ENCODE measurements at places on chromosomes 6 and 20.
A peak's percentile ranks its signal among the peaks of the same experiment; 100 is the strongest.

- DNase-seq, result no peak
Observed at GRCh38 chr6:94862112-94862511, 715.2 kb upstream of the MANEA start.

DNA sequence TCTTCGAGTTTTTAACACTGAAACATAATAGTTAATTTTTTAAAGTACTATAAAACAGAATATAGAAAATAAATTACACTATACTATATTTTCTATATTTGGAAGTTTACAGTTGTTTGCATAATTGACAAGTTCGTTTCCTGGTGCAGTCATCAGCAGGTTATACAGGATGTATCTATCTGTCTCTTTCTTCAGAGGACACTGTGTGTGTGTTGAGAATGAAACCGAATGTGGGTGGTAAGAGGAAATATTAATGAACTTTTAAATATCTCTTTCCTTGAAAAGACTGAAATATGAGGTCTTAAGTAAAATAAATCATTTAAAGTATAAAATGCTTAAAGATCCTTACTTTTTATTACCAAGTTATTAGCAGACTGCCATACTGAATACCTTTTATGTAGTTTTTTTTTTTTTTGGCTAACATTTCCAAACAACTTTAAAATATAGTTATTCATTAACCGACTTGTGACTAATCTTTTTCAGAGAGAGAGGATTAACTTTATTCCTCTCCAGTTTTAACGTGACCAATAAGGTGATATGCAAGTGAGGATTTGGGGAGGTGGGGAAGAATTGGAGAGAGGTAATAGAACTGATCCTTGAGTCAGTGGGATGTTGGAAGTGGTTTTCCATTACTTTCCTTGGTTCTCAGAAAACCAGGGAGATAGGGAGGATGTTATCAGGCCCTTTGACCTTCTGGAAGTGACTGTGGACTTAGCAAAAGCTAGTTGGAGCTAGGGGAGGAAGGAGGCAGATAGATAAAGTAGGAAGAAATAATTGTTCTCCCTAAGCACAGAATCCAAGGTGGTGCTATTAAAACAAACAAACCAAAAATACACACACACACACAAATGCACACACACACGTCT lies 380.0 kb upstream of the FLRT3 start:
- no peak for DNase-seq

GRCh38 chr6:12393100-12393499 lies 102.9 kb downstream of the EDN1 start:
- DNase-seq, result no peak

GRCh38 chr20:51505566-51505965 lies 37.0 kb downstream of the NFATC2 start:
- DNase-seq, result no peak

DNA sequence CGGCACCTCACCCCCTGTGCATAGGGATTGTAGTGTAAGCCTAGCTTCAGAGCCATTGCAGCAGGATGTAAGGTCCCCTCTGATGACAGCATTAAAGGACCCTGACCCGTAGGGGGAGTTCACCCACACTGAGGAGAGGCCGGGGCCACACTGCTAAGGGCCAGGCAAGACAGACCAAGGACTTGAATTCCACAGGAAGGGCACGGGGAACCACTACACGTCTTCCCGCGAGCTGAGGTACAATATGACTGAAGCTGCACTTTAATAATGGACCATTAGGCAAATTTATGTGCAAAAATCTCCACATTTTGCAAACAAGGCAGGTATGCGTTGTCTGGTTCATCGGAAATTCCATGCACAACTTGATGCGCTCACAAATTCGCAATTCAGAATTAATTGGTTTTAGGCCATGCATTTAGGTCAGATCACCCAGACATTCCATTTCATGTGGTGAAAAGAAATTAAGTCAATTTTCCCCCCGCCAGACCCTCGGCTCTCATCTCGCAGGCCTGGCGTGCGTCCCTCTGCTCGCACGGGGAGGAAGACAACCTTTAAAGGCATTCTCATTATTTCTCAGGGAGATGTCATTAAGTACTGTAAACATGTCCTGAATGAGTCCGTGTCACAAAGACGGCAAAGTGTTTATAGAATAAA lies 111.8 kb downstream of the FOXA2 start:
- no peak for DNase-seq

DNA sequence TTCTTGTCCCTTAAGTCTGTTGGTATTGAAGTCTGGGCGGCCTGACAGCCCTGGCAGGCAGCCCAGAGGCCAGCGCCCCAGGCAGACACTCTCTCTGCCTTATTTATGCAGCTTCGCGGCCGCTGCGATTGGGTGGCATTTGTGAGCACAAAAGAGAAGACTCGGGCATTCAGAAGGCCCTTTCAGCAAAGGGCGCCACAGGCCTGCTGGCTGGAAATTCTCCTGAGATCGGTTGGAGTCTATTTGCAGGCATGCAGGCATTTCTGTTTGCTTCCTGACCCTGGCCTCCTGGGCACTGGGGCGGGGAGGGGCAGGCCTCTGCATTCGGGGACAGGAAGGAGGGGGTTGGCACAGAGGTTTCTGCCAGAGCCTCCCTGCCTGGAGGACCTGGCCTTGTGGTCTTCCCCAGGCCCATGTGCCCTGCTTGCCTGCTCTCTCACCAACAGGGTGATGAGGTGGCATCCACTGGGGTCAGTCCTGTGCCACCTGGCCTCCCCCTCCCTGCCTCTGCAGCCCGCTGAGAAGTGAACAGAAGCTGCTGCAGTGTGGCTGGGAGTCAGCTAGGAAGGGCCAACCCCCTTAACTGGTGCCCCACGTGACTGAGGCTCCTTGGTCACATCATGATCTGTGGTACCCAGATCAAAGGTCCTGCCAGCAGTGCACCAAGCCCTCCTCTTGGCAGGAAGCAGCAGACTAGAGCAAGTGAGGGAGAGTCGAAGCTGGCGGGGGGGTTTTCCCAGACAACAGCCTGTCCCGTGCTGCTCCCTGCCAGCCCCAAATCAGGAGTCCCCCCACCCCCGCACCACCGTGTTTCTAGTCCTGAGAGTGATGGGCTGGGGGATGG lies 16.6 kb upstream of the CCDC167 start:
- peak; percentile 76 for DNase-seq

DNA sequence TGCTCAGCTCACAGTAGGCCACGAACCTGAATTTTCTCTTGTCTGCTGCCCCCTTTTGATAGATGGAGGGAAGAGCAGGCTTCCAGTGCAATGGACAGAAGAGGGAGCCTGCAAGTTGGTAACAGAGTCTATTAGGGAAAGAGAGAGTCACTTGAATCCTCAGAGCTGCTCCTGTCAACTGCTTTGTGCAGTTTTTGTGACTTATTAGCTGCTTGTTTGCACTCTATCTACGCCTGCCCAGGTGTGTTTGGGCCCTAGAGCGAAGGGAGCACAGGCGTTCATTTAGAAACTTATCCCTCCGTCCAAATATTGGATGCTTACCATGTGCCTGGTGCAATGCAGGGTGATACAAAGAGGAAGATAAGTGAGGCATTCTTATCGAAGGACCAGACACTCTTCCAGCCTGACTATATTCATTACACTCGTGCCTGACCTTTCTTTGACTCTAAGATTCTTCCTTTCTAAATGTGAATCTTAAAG lies 11.6 kb upstream of the SLC2A12 start:
- DNase-seq, result peak; percentile 4

DNA sequence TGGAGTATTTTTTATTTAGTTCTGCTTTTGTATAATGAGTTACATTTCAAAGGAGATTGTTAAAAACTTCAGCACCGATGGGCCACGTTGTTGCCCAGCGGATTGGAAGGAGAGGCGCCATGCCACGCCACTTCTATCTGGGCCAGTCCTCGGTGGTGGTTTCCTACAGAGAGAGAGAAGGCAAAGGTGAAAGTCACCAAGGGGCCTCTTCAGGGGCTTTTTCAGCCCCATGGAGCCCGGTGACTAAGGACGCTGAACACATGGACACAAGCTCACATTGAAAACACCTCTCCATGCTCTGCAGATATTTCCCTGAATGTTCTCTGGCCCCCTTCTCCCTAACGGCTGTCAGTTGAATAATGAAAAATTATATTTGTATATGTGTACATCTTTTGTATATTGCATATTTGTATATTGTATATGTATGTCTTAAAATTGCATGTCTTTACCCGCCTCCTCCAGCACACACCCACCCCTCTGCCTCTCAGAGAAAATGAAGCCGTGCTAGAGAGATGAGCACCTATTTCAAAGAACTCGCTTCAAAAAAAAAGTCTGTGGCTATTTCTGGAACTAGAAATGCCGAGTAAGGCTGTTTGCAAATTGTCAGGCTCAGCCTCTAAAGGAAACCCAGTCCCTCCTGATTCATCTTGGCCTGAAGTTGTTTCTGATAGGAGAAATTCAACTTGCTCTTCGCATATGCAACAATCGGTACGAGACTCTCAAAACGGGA lies 91.9 kb upstream of the CDH4 start:
- DNase-seq, result no peak

GRCh38 chr6:139625998-139626975 lies 251.8 kb upstream of the CITED2 start:
- DNase-seq, result no peak

- DNase-seq, result no peak
Observed at GRCh38 chr6:30990422-30991086, 7.0 kb downstream of the MUC21 start.

- DNase-seq, result no peak
Observed at GRCh38 chr20:39429726-39430125, 467.6 kb downstream of the DHX35 start.

GRCh38 chr6:116665464-116665863 lies 3.1 kb downstream of the ZUP1 start:
- DNase-seq, result no peak

DNA sequence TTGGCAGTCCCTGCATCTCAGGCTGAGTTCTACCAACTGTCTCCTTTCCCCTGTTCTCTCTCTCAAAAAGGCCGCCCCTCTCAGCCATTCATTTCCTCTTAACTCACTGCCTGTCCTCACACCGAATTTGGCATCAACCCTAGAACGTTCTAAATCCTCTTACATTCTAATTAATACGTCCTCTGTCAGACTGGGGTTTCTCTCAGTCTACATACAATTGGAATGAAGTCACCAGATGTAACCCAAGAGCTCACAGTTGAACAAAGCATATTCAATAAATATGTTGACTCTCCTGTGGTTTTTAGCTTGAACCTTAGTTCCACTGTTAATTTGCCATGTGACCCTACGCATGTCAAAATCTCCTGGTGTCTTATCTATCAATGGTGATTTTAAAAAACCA lies 269.6 kb downstream of the CLIC5 start:
- DNase-seq, result no peak

DNA sequence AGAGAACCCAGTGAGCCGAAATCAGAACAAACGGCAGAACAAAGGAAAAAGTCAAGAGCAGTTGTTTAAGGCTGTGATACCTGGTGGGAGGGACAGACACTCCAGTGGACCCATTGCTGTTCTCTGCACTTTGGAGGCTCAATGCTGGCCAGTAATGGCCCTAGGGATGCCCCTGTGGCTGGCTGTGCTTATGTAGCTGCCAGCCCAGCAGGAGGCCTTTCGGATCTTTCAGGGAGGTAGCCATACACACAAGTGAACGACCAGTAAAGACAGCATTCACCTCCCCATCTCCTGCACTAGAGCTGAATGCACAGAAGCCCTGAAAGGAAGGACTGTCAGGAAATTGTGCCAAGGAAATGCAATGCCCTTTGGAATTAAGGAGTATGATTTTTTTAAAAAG lies 34.3 kb downstream of the GPLD1 start:
- no peak for DNase-seq

DNA sequence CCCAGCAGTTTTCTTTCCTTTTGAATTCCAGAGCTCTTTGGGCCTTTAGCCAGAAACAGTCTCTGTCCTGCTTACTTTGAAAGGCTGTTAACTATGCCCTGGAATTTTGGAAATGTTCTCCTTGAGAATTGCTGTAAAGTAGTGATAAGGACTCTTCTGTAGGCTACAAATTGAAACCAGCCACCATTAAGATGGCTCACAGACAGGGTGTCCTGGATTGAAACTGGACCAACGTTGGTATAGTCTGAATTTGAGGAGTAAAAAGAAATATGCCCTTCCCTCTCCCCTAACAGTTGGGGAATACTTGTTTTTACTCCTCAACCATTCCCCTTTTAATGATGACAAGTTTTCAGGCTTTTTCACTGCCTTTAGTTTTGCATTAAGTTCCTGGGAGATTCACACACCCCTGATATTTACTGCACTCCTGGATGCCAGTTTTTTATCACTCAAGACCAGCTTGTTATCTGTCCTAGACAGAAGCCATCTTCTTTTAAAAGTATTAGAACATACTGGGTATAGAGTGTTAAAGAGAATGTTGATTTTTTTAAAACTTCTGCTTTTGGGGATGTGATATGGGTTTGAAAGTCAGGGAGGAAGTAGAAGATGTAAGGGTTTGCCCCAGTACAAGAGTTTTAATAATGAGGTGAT lies 21.9 kb downstream of the TOP1 start:
- no peak for DNase-seq

DNA sequence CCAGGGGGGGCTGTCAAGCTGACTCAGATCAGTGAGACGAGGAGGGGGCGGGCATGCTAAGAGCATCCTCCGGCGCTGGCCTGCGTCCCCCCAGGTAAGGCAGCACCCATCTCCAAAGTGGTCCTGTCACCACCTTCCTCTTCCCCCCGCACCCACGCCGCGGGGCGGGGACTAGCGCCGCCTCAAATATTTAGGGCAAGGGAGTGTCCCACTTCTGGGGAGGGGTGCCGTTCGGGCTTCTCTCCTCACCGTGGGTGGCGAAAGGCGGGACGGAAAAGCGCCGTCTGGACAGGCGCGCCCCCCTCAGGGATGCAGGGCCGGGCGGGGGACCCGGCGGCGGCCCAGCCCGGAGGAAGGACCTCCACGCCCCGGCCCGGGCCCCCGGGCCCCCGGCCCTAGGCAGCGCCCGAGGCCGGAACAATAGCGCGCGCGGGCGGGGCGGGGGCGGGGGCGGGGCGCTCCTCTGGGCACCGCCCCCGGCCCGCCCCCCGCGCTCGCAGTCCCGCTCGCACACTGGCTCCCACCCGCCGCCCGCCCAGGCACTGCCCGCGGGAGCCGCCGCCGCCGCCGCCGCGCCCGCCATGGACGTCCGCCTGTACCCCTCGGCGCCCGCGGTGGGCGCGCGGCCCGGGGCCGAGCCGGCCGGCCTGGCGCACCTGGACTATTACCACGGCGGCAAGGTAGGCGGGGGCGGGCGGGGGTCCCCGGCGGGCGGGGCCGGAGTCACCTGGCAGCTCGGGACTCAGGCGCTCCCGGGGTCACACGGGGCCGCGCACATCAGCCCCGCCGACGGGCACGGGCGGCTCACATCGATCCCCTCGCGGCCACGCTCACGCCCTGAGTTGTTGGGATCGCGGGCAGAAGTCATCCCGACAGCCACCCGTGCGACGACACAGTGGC lies at the start of gene TOX2:
Gene TOX2, plus strand, starts transcription at position 542 of the 900 bp plus-strand sequence. Its CDS starts 40 bp downstream, at position 582.
- no peak for DNase-seq

Data from stimulated activated CD4-positive, alpha-beta T cell treated with anti-CD3 and anti-CD28 coated beads, Interleukin-12 subunit alpha, Interleukin-12 subunit beta, amount 100 ng/mL, for 24 hours (primary cell).